ENCODE measurements at places on chromosomes 3 and 15.
A peak's percentile ranks its signal among the peaks of the same experiment; 100 is the strongest.

- DNase-seq: peak; percentile 12
Observed at GRCh38 chr3:153130312-153130977, 31.6 kb upstream of the RAP2B start.

- DNase-seq: no peak
Observed at GRCh38 chr3:129555616-129556357, 12.8 kb downstream of the H1-8 start.

- peak; percentile 33 for DNase-seq
Observed at GRCh38 chr3:70358978-70359580, 46.6 kb upstream of the MDFIC2 start.

DNA sequence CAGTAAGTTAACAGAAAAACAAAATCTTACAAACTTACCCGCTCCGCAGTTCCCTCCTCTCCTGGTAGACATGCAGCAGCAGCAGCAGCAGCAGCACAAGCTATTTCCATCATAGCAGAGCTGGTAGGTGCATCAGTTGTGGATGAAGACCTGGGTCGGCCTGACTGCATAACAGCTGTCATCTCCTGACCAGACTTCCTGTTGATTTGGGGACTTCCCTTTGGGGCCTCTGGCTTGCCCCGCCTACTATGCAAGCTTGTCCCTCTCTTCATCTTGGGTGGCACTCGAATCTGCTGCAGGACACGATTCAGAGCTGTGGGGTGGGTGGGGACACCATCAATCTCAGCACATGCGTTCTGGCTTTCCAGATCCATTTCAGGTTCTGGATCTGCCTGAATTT is 65.7 kb downstream of the TMCC1 start:
- DNase-seq: no peak

- no peak for DNase-seq
Observed at GRCh38 chr15:100001405-100001804, 268.2 kb upstream of the LYSMD4 start.

- DNase-seq: no peak
Observed at GRCh38 chr3:57903124-57903890, 104.9 kb upstream of the FLNB start.

DNA sequence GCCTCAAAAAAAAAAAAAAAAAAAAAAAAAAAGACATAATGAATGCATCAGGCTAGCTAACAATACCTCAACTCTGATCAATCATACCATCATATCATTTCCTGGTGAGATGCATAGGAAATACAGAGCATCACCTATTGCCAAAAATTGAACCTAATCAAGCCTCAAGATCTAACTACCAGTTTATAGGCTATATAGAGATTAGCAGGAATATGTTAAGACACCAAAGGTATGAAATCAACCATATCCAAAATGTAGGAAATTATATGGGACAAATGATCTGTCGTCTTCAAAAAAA is 387 bp upstream of the VPS33B start:
- DNase-seq: no peak

GRCh38 chr3:15356176-15356575 is 23.8 kb upstream of the SH3BP5 start:
- DNase-seq: no peak

- no peak for DNase-seq
Observed at GRCh38 chr3:194000712-194001111, 135.2 kb upstream of the HES1 start.

GRCh38 chr3:187798126-187798525 is 52.9 kb upstream of the BCL6 start:
- DNase-seq: no peak

GRCh38 chr3:53318522-53318921 is 28.8 kb downstream of the DCP1A start:
- no peak for DNase-seq

DNA sequence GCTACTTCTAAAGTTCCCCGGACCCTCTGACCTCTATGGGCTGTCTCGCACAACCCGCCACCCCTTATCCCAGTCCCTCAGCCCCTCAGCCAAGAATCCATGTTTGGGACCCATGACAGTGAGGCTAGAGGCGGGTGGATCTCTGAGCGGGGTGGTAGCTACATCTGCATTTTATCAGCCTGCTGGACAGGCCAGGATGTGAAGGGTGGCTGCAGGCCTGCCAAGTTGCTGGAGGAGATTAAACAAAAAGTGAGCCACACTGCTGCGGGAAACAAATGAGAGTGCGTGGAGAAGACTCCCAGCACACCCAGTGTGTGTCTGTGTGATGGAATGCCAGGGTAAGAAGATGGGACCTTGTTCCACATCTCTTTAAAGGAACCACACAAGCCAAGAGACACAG is 51.1 kb upstream of the SPATA12 start:
- DNase-seq: no peak

DNA sequence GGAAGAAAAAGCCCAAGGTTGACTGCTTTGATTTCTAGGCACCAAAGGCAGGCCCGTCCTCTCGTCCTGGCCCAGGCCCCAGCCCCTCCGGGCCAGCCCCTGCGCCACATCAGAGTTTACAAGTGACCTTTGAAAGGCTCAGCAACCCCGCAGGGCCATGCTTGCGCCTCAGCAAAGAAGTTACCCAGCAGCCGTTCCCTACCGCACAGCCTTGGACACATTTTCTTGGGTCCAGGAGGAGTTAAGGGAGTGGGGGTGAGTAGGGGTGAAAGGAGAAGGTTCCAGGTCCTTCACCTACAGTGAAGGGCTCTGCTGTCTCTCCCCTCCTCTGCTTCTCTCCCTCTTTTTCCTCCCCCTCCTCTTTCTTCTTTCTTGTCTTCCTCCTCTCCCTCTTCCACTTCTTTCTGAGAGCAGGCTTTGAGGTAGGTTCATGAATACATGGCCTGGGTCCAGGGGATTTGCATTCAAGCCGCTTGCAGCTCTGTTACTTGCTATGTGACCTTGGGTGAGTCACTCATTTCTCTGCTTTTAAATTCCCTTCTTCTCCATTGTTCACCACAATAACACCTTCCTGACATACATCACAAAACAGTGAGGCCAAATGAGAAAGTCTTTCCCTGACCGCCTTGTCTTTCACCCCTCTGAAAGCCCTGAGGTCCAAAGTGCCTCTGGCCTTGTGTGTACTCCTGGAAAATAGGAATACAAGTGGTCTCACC is 223.3 kb upstream of the TPRG1 start:
- no peak for DNase-seq

DNA sequence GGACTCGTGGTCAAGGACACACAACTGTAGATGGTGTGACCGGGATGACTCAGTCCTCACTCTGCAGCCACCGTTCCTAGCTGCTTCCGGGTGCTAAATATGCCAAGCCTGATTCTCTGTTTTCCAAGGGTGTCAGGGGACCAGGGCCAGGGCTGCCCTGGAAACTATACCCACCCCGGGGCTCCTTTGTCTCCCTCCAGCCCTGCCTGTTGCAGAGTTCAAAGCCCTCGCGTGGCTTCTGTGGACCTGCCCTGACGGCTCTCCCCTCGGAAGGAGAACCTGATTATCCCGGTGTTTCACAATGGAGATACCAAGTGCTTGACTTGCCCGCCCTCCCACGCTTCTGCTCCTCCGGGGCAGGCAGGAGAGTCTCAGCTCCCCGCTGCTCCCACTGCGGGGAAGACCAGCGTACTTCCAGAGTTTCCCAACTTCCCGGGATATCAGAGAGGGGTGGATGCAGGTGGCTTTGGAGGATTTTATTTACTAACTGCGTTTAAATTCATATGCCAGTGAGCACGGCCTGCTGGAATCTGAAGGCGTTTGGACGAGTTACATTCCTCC is 125.0 kb downstream of the ASB7 start:
- no peak for DNase-seq

DNA sequence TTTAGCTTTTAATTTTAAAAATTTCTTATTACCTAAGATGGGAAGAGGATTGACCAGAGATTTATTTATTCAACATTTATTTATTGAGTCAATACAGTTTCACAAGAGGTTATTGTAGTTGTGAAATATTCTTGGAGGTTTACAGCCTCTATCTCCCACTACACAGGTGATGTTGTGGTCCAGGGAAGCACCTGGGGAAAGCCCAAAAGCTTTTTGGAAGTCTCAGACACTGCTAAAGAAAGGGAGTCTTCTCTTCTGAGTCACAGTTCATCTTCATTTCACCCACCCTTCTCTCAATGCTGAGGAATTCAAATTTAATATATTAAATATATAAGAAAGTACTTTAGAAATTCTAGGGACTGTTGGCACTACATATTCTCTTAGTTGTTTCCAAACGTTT is 41.8 kb downstream of the SERPINI1 start:
- DNase-seq: no peak

GRCh38 chr3:9213019-9213634 is 36.3 kb downstream of the SRGAP3 start:
- no peak for DNase-seq

DNA sequence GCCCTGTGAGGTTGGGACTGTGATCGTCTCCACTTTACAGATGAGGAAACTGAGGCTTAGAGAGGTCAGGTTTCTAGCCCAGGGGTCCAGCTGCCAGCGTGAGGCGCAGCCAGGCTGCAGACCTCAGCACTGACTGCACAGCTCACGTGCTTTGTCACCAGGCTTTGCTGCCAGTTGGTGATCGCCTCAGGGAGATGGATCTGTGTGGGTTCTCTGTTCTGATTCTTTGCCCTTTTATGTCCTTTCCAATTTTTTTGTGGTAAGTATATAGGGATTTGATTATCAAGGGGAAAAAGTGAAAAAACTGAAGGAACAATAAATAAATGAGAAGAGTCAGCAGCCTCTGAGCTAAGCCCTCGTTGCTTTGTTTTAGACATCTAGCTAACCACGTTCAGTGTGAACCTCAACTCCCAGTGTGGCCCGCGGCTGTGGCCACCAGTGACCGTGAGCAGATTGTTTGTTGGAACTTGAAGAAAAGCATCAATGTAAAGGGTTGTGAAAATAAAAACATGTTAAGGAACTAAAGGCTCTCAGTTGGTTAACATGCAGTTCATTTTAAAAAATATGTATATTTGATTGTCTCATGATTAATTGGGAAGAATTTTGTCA is 117.6 kb downstream of the PDE8A start:
- DNase-seq: no peak

- DNase-seq: no peak
Observed at GRCh38 chr3:106206146-106206545, 337.3 kb upstream of the CBLB start.

DNA sequence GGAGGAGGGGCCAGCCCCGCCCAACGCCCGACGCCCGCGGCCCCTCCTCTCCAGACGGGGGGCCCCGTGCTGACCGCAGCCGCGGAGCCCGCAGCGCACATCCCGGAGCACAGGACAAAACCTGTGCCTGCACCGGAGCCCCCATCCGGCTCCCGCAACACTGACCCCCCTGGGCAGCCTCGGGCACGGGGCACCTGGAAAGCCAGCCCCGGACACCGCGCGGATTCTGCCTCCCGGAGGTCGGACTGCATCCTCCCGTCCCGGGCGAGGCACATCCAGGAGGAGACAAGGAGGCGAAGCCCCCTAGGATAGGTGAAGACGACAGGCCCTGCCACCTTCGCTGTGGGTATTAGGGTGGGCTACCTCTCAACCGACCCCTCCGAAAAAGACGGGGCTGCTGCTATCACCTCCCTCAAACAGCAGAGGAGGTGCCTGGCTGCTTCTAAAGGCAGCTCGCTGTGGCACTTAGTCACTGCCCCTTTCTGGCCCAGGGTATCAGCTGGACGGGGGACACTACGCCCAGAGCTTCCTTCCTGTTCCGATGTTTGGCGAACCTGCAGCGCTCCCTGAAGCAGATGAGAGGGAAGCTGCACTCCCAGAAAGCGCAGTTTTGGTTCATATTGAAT is 10.6 kb downstream of the XXYLT1 start:
- no peak for DNase-seq

- DNase-seq: no peak
Observed at GRCh38 chr15:67670647-67671305, 128.3 kb downstream of the MAP2K5 start.

GRCh38 chr3:169458752-169459151 is 204.8 kb downstream of the MECOM start:
- no peak for DNase-seq

DNA sequence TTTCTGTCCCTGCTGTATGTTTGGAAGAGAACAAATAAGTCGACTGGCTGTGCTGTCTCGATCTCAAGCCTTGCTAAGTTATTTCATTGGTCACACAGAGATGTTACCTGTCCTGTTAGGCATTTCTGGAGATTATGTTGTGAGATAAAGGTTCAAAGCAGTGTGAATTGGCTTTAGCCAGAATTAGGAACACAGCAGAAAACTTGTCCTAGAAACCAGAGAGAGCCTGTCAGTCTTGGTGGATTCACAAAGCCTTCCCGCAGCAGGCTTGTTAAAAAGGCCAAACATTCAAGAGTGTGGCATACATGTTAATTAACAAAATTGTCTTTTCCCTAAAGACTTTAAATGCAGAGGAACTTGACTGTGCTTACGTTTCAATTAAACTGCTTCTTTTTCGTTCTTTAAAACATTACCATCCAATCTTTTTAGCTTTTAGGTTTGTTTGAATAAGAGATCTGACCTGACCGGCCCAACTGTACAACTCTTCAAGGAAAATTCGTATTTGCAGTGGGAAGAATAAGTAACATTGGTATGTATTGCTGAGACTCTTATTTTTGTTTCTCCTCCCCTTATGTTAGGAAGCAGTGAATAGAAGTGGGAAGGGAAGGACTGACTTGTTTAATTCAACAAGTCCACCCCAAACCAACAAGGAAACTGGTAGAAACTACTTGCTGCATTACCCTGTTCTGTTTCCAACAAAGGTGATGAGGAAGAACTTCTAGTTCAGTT is 25.2 kb downstream of the ABHD2 start:
- DNase-seq: no peak

GRCh38 chr3:54963641-54964040 is 35.8 kb upstream of the LRTM1 start:
- no peak for DNase-seq
